ENCODE measurements at places on chromosomes 7 and 10.

DNA sequence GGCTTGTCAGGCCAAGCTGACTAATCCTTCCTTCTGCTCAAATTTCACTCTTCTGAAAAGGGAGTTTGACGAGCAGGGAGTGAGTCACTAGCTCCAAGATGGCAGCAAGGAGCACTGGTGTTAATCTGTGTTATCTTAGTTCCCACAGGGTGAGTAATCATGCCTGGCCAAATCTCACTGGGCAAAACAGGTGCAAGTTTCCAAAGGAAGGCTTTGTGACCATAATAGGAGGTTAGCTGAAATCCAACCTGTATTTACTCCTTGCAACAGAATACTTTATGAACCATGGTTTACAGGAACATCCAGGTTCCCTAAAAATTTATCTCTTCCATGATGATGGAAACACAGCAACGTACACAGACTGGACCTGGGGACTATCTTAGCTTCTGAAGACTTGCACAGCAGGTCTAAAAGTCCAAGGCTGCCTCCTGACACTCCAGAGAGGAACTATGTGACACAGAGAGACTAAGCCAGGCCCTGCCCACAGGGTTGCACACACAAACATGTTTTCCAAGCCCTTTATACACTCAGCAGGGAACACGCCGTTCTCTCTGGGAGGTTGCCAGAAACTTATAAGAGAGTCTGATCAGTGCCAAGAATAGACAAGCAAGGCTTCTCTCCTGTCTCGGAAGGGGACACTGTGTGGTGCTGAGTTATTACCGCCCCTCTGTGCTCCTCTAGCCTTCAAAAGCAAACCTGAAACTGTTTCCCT lies 46.3 kb downstream of the PDK4 start:
- DNase-seq, result no peak

GRCh38 chr7:136228171-136228570 lies 251.0 kb upstream of the MTPN start:
- DNase-seq, result no peak

DNA sequence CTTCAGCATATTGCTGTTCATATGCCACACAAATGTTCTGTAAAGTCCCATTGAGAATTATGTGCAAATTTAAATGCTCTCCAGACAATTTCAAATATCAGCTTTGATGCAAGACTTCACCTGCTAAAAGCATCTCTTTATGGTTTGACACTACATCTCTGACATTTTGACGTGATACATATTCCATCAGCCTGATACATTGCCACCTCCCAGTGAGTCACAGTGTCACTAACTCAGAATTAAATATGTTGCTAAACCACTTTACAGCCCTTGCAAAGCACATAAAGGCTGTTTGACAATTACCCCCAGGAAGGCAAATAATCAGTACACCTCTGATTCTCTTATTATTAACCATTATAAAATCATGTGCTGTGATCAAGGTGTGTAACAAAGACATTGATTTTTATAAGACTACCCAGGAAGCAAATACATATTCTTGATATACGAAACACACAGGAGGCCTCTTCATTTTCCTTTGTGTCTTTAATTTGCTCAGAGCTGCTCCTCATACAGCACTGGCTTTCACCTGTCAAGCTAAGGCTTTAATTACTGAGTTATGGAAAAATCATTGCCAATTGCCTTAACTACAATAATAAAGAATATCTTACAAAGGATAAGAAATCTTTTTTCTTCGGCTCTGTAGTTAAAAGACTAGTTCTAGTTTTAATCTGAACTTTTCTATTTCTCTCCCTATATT lies 547.5 kb upstream of the C7orf33 start:
- no peak for DNase-seq

GRCh38 chr10:49177391-49178355 lies 10.5 kb downstream of the TMEM273 start:
- DNase-seq, result peak; percentile 56

DNA sequence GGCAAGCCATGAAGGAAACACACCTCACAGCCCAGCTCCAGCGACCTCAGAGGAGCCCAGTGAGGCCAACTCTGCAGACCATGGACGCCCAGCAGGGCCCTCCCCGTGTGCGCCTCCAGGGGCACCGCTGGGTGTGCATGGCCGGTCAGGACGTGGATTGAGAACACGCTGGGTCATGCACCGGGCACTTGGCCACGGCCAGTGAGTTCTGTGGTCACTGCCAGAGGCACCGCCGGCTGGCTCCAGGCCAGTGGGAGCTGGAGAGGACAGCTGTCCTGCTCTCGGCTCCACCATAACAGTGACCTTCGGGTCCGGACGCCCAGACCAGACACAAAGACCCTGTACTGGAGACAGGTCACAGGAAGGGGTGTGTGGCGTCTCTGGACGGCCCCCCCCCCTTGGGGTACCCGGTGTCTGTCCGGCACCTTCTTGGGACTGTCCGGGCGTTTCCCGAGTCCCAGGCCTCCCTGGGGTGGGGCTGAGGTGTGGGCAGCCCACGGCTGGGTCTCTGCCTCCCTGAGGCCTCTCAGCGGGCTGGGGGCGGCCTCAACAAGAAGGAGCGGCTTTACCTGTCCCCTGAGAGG lies 50.4 kb upstream of the NKX6-2 start:
- no peak for DNase-seq

- DNase-seq, result peak; percentile 27
Measured at GRCh38 chr7:28155019-28155660, 25.5 kb downstream of the JAZF1 start.

DNA sequence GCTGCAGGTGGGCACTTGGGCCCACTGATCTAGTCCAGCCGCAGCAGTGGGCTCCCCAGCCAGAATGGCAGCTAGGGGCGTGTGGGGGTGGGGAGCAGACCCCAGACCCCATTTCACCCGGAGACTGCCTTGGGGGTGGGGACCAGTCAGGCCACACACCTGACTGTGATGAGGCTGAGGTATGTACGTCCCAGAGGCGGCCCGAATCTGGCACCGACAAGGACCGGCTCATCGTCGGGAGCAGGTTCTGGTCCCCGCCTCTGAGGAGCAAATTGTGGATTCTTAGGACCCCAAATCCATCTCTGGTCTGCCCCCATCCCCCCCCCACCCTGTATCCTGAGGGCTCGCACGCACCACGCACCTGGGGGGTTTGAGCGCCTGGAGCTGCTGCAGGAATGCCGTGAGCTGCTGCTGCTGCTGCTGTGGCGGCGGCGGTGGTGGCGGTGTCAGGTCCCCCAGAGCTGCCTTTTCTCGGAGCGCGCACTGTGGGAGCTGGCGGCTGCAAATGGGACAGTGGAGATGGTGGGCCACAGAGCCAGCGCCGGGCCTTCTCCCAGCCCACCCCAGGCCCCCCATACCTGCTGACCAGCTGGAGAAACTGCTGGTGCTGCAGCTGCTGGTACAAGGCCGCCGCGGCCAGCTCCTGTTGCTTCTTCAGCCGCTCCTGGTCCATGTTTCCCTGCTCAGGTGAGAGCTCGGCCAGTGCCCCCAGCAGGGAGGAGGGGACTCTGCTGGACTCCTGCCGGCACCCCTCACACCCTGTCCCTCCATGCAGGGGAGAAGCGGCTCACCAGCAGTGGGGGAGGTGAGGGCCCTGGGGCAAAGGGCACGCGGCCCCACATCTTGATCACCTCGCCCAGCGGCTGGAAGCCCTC lies 10.2 kb downstream of the GIGYF1 start:
- DNase-seq, result no peak

GRCh38 chr7:142860968-142861367 lies 6.1 kb downstream of the EPHB6 start:
- DNase-seq, result no peak

- DNase-seq, result no peak
Measured at GRCh38 chr10:13383399-13383761, 35.3 kb upstream of the SEPHS1 start.

- no peak for DNase-seq
Measured at GRCh38 chr7:86814661-86815379, 171.1 kb downstream of the GRM3 start.

GRCh38 chr7:6271060-6271658 lies 1.3 kb downstream of the CYTH3 start:
- DNase-seq, result no peak

DNA sequence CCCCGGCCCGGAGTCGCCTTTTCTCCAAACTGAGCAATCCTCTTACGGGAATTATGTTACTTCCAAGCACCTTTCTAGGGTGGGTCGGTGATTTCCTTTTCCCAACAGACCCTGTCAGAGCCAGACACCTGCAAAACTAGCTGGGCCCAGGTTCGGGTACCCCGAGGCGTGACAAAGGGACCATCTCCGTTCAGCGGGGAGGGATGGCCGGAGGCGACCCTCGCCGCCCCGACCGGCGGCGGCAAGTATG lies 445 bp downstream of the PPA1 start:
- DNase-seq, result peak; percentile 7

GRCh38 chr10:123891144-123892071 lies at the start of gene CPXM2:
TSS of gene CPXM2 (minus strand) at chr10:123891807. CDS start at chr10:123891659, 148 bp downstream.
- no peak for DNase-seq

DNA sequence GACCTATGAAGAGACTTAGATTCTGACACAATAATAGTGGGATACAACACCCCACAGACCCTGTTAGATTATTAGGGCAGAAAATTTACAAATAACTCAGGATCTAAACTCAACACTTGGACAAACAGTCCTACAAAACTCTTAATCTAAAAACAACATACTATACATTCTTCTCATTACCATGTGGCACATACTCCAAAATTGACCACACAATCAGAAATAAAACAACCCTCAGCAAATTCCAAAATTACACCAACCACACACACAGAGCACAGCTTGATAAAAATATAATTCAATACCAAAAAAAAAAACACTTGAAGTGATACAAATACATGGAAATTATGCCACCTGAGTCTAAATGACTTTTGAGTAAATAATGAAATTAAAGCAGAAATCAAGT lies 7.8 kb downstream of the ZNF680 start:
- DNase-seq, result no peak

- no peak for DNase-seq
Measured at GRCh38 chr10:91462423-91462822, 52.3 kb downstream of the HECTD2 start.

GRCh38 chr7:14228341-14228740 lies 238.9 kb upstream of the ETV1 start:
- DNase-seq, result no peak

DNA sequence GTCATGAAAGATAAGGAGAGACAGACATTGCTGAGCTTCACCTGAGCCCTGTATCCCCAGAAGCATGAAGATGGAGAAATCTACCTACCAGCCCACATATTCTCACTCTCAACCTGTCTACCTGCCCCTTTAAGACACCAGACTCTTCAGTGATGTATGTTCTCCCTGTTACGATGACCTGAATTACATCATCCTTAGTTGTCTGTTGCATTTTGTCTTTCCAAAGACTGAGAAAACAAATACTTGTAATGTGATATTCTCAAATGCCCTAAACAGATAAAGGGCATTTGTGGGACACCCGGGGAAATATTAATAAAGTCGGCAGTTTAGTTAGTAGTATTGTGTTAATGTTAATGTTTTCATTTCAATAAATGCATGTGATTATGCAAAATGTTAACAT lies 305.8 kb upstream of the IGFBP3 start:
- DNase-seq, result no peak

DNA sequence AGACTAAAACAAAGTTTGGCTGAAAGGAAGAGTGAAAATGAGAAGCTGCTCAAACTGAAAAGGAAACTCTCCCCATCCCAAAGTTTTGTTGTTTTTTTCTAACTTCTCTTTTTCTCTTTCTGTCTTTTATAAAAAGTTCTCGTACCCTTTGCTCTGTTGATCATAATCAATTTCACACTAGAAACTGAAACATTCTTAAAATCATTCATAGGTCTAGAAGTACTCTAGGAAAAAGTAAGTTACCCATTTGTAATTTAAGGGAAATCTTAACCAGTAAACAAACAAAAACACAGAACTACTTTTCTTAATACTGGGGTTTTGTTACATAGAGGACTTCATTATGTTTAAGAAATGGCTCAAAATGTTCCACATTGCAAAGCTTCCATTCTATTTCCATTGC lies 339.8 kb downstream of the SEMA3D start:
- no peak for DNase-seq

DNA sequence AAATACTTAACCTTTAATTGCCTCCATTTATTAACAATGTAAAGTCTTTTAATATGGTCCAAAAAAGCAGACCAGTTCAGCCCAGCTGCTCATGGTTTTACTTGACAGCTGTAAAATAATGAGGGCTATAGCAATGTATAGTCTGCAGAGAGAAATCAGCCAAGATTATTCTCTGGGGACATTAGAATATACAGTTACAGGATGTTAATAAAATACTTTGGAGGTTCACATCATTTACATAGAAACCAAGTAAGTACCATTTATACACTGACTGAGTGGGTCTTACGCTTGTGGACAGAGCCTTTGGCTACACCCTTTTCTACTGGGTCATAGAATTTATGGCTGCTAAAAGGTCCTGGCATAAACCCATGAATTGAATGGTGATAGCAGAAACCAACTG lies 340.7 kb upstream of the CELF2 start:
- DNase-seq, result no peak

- DNase-seq, result no peak
Measured at GRCh38 chr7:107857541-107857912, 33.5 kb upstream of the DLD start.

GRCh38 chr7:129423700-129424410 lies 10.4 kb upstream of the STRIP2 start:
- no peak for DNase-seq

- DNase-seq, result no peak
Measured at GRCh38 chr10:70561070-70561469, 41.5 kb downstream of the PRF1 start.

- no peak for DNase-seq
Measured at GRCh38 chr7:21763818-21764217, 181.9 kb downstream of the CDCA7L start.

DNA sequence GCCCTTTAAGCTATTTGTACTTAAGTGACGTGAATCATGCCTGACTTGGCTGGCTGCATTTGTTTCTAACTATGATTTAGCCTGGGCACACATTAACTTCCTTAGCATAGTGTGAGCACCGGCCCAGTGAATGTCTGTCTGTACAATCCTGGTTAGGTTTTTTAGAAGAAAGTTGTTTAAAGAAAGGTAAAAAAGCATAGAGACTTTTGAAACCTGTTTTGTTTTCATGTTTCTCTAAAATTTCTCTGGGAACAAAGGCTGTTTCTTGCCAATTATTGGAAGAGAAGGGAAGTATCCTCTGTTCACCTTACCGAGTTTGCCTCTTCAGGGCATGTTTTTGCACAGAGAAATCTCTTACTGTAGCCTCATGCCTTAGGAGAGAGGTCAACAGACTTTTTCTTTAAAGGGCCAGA lies 42.9 kb upstream of the MET start:
- no peak for DNase-seq

- no peak for DNase-seq
Measured at GRCh38 chr10:112388548-112388947, 14.6 kb downstream of the ACSL5 start.

GRCh38 chr7:25663877-25664276 lies 435.6 kb upstream of the NPVF start:
- no peak for DNase-seq

- no peak for DNase-seq
Measured at GRCh38 chr10:3775696-3776551, 9.1 kb downstream of the KLF6 start.

- no peak for DNase-seq
Measured at GRCh38 chr7:28163949-28164348, 16.6 kb downstream of the JAZF1 start.

- DNase-seq, result no peak
Measured at GRCh38 chr10:99431190-99431760, 851 bp upstream of the GOT1 start.

All from activated T-cell treated with anti-CD3 and anti-CD28 coated beads for 24 hours (primary cell).